Suprapubic skin (tissue), 4 donors: ENCODE measurements at places on chromosomes 7 and 10.

- no peak for DNase-seq
Measured at GRCh38 chr7:42120191-42120590, 116.8 kb downstream of the GLI3 start.

DNA sequence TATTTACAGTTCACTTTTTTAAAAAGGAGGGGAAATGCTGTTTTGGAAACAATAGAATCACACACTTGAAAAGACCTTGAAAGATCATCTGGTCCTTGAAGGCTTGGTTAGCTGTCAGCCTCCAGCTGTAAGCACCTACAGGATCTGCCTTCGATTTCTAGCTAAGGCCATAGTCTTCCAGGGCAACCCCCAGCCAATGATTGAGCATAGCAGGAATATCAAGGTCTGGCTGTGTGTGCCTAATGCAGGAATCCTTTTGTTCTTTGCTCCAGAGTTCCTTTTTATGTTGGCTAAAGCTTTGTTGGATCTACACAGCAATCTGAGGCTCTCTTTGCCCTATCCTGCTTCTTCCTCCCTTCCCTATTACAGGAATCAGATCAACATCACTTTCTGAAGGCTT lies 5.2 kb upstream of the YAE1 start:
- DNase-seq = no peak

GRCh38 chr10:115045499-115045898 lies 47.7 kb upstream of the ATRNL1 start:
- no peak for DNase-seq

- no peak for DNase-seq
Measured at GRCh38 chr10:53886325-53887300, 914.4 kb downstream of the PCDH15 start.

DNA sequence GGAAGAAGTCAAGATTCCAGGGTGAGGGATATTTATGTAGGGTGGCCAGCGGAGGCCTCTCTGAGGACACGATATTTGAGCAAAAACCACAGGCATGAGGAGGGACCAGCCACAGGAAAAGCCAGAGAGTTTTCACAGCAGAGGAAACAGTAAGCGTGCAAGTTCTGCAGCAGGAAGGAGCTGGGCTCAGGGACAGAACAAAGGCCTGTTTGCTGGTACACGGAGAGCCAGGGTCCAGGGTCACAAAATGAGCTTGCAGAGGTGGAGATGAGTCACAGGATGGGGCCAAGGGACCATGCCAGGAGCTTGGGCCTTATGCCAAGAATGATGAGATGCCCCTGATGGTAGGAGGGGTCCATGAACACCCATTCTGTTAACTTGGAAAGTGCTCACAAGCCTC lies 283.5 kb downstream of the PLXNA4 start:
- no peak for DNase-seq

DNA sequence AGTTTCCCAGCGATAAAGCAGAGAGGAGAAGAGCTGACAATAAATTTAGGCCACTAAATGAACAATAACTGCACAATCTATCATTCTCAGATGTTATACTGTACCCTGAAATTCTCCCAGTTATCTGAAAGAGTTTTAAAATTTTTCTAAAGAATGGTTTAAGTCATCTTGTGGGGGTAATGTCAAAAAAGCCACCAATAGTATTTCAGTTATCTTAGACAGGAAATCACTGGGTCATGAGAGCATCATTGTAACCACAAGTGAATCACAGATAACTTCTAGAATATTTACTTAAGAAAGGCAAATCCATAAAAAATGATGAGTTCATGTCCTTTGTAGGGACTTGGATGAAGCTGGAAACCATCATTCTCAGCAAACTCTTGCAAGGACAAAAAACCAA lies 147.1 kb downstream of the DNAJB9 start:
- no peak for DNase-seq

DNA sequence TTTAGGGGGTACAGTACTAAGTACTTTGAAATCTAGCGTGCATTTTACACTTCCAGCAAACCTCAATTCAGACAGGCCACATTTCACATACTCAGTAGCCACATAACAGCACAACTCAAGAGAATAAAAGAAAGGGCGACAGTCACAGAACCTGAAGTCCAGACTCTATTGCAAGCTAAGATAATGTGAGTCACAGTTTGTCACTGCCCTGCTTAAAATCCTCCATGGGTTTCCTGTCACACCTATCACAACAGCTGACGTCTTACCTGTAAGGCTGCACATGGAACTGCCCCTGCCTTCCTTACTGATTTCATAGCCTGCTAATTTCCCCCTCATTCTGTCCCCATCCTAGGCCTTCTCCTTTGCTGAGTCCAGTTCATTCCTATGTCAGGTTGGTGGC lies 16.1 kb upstream of the CDK14 start:
- DNase-seq = no peak

DNA sequence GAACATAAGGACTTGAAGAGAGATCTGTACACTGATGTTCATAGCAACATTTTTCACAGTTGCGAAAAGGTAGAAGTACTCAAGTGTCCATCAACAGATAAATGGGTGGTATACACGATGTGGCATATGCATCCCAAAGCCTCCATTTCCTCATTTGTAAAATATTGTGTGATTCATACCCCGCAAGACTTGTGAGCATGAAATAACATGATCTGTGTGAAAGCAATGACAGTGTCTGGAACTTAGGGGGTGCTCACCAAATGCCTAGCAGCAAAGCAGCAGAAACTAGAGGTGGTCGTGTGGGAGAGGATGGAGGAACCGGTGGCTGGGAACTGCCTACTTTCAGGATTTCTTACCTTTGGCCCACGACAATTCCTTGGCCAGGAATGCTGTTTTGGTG lies 135.3 kb upstream of the INSYN2A start:
- DNase-seq = no peak

- DNase-seq = no peak
Measured at GRCh38 chr7:94190599-94191061, 186.5 kb upstream of the BET1 start.
